Activated CD4-positive, alpha-beta T cell treated with anti-CD3 and anti-CD28 coated beads for 1 hour (primary cell): ENCODE measurements at places on chromosomes 3 and 15.

- no peak for DNase-seq
These were observed 1063.9 kb downstream of the ROBO1 start for GRCh38 chr3:78703944-78704343.

GRCh38 chr15:60721257-60721626 is 242.3 kb upstream of the ICE2 start:
- DNase-seq, result no peak

DNA sequence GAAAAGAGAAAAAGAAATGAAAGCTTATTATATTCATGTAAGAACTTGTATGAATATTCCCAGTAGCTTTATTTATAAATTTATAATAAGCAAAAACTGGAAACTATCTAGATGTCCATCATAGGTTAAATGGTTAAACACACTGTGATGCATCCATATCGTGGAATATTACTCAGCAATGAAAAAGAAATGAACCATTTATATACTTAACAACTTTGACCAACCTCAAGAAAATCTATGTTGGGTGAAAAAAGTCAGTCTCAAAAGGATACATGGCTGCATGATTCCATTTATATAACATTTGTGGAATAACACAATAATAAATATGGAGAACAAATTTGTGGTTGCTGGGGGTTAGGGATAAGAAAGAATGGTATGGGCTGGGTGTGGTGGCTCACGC is 713.0 kb upstream of the SGO1 start:
- no peak for DNase-seq

DNA sequence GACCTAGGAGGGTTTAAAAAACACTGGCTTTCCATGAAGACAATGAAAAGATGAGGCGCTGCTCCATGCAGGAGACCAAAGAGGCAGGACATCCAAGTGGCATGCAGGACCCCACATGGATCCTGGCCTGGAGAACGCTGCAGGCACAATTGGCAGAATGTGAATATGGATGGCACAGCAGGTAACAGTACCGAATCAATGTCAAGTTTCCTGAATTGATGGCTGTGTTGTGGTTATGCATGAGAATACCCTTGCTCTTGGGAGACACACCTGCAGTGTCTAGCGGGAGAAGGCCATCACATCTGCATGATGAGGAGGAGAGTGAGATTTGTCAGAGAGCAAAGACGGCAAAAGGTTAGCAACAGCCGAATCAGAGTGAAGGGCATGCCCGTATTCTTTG is 74.3 kb upstream of the SEC13 start:
- DNase-seq, result no peak

GRCh38 chr15:89136818-89137772 is 48.8 kb downstream of the ABHD2 start:
- no peak for DNase-seq

GRCh38 chr15:69206079-69206478 is 45.6 kb downstream of the GLCE start:
- DNase-seq, result no peak

GRCh38 chr3:113662824-113663223 is 33.6 kb downstream of the USF3 start:
- no peak for DNase-seq

DNA sequence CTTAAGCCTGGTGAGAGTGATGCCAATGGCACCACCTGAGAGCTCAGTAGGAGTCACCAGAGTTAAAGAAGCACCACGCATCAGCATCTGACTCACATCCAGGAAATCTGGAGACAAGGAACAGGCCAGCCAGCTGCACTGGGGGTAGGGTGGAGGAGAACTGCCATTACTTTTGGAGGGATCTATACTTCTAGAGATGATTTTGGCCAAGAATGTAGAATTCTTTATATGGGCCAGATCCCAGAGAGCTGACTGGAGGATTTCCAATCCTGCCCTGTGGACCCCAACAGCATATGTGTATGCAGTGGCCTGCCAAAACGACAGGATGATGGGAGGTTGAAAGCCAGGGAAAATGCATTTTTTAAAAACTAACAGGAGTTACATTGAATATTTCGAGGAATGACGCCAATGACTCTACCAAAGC is 29.8 kb downstream of the CCR3 start:
- DNase-seq, result no peak

DNA sequence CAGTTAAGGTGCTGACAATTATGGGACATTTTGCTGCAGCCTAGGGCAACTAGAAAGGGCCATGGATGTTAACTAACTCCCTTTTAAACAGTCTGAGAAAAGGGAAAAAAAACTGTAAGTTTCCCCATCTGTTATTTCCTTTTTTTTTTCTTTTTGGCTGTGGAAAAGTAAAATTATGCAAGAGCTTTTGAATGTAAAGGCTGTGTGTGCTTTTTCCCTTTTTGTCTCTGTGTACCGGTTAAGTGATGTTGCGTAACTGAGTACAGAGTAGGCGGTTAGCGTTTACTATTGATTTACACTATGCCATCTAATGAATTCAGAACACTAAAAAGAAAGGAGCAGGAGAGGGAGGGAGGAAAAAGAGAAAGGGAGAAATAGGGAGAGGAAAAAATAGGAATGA is 403.6 kb downstream of the TIGIT start:
- no peak for DNase-seq

DNA sequence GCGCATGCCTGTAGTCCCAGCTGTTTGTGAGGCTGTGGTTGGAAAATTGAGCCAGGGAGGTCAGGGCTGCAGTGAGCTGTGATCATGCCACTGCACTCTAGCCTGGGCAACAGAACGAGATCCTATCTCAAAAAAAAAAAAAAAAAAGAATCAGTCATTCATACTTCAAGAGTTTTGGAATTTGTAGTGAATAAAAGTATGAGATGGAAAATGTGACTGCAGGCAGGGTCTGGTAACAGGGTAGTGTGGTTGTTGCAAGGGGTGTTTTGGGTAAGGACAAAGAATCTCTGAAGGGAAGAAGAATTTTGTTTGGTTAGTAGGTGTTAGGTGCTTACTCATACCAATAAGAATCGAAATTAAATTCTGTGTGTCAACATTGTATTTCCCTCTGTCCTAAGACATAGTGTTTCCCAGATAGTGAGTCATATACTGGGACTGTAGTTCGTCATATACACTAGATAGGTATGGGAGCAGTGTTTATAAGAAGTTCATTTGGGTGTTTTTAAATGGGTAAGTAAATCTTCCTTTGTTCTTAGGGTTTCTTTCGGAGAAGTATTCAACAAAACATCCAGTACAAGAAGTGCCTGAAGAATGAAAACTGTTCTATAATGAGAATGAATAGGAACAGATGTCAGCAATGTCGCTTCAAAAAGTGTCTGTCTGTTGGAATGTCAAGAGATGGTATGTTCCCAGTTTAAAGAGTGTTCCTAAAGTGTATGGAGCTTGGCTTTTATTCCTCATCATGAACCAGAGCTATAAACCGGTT is 14.2 kb downstream of the NR1D2 start:
- no peak for DNase-seq

GRCh38 chr3:64491843-64492242 is 196.0 kb downstream of the ADAMTS9 start:
- no peak for DNase-seq

- DNase-seq, result no peak
These were observed 53.2 kb downstream of the CD200R1L start for GRCh38 chr3:112793326-112794081.

GRCh38 chr3:69033470-69033869 is 18.7 kb downstream of the TMF1 start:
- no peak for DNase-seq
